Foreskin keratinocyte (primary cell): ENCODE measurements at places on chromosomes 3 and 15.

- peak; percentile 60 for DNase-seq
These were observed 8.0 kb downstream of the CHD2 start for GRCh38 chr15:92907896-92908712.

- DNase-seq = no peak
These were observed 55.6 kb upstream of the CGNL1 start for GRCh38 chr15:57320631-57321220.

DNA sequence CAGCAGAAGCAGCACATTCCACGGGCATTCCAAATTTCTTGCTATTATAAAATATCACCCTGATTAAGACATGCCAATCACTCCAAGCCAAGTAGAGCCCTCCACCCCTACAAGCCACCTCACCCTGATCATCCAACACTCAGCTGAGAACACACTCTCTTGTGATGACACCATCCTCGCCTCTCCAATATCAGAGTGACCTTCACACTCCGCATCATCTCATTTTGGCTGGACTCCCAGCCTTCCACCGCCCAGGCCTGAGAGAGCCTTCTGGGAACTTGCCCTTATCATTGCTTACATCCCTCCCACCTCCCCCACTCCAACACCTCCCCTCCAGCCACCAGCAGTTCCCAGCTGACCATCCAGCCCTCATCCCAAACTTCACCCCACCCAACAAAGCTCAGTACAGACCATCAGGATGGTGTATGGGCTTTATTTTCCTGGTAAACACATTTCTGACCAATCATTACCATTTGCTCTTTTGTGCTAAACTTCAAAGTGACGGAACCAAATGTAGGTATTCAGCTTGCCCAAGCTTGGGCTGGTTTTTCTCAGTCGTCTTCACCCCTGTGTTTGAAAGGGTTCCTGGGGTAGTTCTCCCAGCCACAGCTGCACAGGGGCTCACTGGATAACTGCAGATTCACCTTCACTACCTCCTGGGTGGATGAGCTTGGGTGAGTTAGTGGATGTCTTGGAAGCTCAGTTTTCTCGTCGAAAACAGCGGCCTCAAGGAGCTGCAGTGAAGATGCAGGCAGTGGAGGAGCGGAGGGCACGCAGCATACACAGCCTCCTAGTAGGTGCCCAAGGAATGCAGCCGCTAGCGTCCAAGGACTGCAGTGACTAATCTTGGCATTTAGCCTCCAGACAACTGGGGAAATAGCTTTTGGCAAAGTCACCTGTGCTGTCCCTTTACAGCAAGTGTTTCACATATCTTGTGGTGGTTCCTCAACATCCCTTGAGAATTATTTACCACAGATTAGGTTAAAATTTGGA is 115.1 kb downstream of the LIPC start:
- peak; percentile 72 for DNase-seq

- no peak for DNase-seq
These were observed 951.6 kb downstream of the DIPK2A start for GRCh38 chr3:144923046-144923775.

DNA sequence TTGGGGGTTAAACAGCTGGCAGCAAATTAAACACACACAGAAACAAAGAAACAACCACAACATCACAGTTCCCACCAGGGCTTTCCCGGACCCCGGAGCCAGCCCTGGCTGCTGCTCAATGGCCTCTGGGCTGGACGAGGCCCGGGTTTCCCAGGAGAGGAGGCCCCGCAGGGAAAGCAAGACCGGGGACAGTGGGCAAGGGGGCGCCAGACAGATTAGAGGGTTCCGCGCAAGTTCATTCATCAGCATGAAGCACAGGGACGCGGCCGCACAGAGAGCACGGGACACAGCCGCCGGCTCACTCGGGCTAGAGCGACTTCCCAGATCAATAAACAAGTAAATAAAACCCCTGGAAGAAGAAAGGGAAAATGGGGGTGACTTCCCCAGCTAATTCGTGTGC is 66.4 kb upstream of the RPL32 start:
- DNase-seq = no peak

GRCh38 chr3:16319307-16319706 is 54.3 kb downstream of the OXNAD1 start:
- DNase-seq = no peak

DNA sequence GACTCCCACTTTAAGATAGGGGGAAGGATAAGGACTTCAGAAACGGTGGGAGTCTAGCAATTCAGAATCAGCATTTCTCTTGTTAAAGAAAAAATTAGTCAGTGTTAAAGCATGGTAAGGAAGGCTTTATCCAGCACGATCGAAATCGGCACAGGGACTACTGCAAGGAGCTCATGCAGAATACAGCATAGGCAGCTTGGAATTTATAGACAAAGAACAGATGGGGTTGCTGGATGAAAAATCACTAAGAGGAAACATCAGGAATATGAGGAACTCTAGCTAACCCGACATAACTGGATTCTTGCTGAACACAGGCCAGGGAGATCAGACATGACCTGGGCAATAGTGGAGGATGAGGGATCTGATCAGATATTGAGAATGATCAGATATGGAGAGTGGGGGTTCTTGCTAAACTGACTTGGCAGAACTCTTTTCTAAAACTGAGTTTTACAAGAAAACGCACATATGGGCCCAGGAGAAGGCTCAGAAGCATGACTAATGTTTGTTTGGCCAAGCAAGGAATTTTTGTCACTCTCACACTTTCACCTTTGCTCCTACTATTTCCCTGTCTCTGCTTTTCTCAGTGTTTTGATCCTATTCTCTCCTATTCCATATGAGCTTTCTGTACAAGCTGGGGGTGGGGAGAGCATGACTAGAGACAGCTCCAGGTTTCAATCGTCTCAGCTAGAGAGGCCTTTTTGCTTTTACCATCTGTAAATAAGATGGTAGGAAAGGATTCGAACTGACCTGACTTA is 3.9 kb upstream of the PLCH1 start:
- no peak for DNase-seq

GRCh38 chr15:66646799-66647198 is 55.2 kb upstream of the SMAD6 start:
- no peak for DNase-seq

GRCh38 chr3:47455806-47456452 is 19.8 kb downstream of the SCAP start:
- no peak for DNase-seq

DNA sequence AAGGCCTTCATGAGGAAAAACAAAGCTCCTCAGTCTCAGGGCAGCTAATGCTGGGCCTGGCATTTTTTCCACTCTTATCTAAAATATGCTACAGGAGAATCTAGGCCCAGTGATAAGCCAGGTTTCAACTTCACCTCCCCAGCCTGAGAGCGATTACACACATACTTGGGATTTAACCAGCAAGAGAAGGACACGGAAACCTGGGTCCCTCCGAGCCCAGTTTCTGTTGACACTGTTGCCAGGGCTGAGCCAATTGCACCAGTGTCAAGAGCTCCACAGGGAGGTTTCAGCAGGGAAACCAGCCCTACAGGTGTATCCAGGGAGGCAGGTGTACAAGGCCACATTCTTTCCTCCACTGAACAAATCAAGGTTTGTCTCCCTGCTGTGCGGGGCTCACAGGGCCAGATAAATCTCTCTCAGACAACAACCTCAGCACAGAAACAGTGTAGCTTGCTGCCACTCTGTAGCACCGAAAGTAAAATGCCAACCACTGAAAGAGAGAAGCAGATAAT is 85.4 kb downstream of the MAGI1 start:
- DNase-seq = no peak

- DNase-seq = no peak
These were observed 329.8 kb upstream of the RASGRP1 start for GRCh38 chr15:38894243-38894948.

DNA sequence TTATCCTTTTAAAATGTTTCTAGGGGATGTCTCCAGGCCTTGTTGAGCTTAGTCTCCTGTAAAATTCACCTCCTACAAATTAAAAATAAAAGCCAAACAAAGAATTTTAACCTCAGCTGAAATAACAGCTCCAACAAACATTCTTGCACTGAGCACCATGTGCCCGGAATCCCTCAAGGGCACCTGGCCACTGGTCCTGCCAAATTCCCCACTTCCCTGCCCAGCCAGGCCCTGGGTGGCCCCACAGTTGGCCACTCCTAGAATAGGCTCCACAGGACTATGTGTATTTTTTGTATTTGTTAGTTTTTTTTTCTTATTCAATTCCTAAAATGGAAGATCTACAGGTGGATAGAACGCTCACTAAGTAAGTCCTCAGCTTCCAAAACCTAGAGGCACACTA is 33.1 kb upstream of the PLA2G4E start:
- no peak for DNase-seq

DNA sequence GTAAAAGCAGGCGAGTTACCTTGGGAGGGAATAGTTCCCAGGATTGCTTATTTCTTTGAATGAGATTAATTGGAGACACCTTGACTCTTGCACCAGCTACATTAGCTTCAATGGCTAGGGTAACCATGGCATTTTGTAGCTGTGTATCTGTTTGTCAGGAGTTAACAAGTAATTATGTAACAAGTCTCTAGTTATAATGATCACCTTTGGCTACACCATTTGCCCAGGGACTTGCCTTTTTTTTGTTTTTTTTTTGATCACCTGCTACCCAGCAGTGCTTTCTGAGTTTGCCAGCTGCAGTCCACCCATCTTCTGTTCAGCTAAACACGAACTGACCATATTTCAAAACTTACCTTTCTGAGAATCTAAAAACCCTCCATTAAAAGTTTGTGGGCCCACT is 2.2 kb downstream of the MED12L start:
- no peak for DNase-seq

DNA sequence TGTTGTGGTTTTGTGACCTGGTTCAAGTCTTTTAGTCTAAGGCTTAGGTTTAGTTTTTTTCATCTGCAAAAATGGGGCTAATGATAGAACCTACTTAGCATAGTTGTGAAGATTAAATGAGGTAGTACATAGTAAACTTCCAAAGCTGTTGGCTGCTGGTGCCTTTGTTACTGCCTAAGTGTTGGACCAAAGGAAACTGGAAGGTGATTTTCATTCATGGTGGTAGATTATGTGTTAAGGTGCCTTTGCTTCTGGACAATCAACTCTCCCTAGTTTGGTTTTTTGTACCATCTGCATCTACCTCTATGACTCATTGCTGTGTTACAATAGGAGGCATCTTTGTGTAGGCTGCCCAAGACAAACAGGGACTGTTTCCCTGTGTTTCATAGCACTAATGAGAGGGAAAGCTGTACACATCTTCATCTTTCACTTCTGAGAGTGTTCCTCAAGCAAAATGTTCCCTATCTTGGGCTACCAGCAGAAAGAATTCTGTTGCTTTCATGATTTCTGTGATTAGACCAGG is 3.2 kb downstream of the MAP2K1 start:
- DNase-seq = peak; percentile 60

DNA sequence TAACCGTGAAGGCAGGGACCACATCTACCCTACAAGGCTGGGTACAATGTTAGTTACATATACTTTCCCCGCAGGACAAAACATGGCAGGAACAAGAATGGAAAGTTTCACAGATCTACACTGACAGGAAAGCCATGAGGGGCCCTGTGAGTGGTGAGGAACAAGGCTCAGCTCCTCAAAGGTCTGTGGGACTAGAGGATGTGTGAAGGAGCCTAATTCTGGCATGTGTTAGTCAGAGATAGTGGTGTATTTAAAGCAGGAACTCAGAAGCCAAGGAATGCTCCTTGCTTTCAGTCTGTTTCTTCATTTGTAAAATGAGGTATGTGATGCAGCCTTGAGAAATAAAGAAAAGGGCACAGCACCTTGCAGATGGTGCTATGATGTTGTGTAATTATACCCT is 25.1 kb downstream of the ETV5 start:
- no peak for DNase-seq

DNA sequence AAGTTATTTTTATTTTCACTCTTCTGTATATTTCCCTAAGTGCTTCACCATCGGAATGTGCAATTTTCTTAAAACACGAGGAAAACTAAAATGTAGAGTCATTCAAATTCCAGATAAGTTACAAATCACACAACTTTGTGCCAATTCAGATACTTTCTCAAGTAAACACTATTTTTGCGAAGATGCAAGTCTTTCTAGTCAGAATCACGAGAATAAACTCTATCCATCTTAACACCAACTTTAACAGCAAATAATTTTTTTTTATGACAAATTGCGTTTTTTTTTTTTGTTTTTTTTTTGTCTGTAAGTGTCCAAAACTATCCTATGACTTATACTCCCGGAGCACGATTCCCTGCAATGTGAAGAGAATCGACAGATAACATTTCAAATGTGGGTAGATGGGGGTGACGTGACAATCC is 1.3 kb downstream of the STAG1 start:
- no peak for DNase-seq

GRCh38 chr15:76059320-76060117 is at the start of gene TMEM266:
Gene TMEM266, plus strand, starts transcription at chr15:76059985. Its CDS starts 74,279 bp downstream, at chr15:76134264.
- DNase-seq = no peak
